ENCODE measurements at places on chromosomes 6 and 20. TPM values are rescaled to one million over a fixed set of nuclear protein-coding genes. Genes with fewer than 3 reads are reported as not detected.

GRCh38 chr6:136524936-136525413, 25.2 kb downstream of the MAP7 start:
- H3K4me3 ChIP-seq: no peak overlapping the region
- H3K27me3 ChIP-seq: no peaks in the 10 kb centered on the region
- no peaks in the 10 kb centered on the region for H3K4me1 ChIP-seq
- DNase-seq: no peak
- no peak overlapping the region for H3K27ac ChIP-seq
- H3K36me3 ChIP-seq: no peaks in the 10 kb centered on the region

NFKBIL1 gene
- total RNA-seq: 17.2 TPM

DNA sequence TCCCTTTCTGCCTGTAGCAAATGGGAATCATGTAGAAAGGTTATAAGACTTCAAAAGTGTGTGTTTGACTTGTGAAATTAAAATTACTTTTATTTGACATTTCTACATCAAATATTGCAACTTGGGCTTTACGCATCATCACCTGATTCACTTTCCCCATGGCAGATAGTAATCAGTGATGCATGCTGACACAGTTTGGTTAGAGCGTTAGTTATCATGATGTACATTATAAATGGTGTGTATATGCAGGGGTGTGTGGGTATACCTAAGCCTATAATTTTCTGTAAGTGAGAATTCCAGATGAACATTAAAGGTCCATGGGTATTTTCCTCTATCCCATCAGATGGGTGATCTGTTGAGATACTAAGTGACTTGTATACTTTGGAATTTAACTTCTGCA, 141.5 kb downstream of the KLHL32 start:
- H3K27me3 ChIP-seq: no peaks in the 10 kb centered on the region
- H3K4me1 ChIP-seq: peaks cover 10% of the 10 kb centered on the region
- no peaks in the 10 kb centered on the region for H3K36me3 ChIP-seq
- DNase-seq: no peak

ZNF311 gene
- 0.92 TPM for total RNA-seq

GRCh38 chr6:157813191-157813590, 9.9 kb upstream of the SNX9 start:
- no peaks in the 10 kb centered on the region for H3K27me3 ChIP-seq
- no peak overlapping the region for H3K27ac ChIP-seq
- no peak overlapping the region for H3K4me3 ChIP-seq
- no peaks in the 10 kb centered on the region for H3K36me3 ChIP-seq
- H3K4me1 ChIP-seq: no peaks in the 10 kb centered on the region

DNA sequence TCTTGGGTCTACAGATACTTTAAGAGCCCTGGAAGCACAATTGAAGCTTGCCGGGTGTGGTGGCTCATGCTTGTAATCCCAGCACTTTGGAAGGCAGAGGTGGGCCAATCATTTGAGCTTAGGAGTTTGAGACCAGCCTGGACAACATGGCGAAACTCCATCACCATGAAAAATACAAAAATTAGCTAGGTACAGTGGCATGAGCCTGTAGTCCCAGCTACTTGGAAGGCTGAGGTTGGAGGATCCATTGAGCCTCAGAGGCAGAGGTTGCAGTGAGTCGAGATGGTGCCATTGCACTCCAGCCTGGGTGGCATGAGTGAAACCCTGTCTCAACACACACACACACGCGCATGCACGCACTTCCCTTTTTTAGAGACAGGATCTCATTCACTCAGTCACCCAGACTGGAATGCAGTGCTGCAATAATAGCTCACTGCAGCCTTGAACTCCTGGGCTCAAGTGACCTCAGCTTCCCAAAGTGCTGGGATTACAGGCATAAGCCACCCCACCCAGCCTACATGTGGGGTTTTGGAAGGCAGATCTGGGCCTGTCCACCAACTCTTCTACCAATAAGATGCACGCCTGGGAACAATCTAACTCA, 182.5 kb upstream of the JARID2 start:
- H3K4me3 ChIP-seq: no peak overlapping the region
- H3K36me3 ChIP-seq: no peaks in the 10 kb centered on the region
- no peak for DNase-seq
- H3K4me1 ChIP-seq: peaks cover 18% of the 10 kb centered on the region
- no peak overlapping the region for H3K27ac ChIP-seq

Data from A673 (cell line).